NCI-H510A (cell line): ENCODE measurements at places on chromosomes 4 and X.

- no peak for DNase-seq
Observed at GRCh38 chr4:89904524-89904923, 9.9 kb downstream of the MMRN1 start.

GRCh38 chr4:41134581-41134980 lies 79.8 kb downstream of the APBB2 start:
- no peak for DNase-seq

- DNase-seq = peak; percentile 17
Observed at GRCh38 chr4:25970691-25971432, 56.8 kb downstream of the SMIM20 start.

DNA sequence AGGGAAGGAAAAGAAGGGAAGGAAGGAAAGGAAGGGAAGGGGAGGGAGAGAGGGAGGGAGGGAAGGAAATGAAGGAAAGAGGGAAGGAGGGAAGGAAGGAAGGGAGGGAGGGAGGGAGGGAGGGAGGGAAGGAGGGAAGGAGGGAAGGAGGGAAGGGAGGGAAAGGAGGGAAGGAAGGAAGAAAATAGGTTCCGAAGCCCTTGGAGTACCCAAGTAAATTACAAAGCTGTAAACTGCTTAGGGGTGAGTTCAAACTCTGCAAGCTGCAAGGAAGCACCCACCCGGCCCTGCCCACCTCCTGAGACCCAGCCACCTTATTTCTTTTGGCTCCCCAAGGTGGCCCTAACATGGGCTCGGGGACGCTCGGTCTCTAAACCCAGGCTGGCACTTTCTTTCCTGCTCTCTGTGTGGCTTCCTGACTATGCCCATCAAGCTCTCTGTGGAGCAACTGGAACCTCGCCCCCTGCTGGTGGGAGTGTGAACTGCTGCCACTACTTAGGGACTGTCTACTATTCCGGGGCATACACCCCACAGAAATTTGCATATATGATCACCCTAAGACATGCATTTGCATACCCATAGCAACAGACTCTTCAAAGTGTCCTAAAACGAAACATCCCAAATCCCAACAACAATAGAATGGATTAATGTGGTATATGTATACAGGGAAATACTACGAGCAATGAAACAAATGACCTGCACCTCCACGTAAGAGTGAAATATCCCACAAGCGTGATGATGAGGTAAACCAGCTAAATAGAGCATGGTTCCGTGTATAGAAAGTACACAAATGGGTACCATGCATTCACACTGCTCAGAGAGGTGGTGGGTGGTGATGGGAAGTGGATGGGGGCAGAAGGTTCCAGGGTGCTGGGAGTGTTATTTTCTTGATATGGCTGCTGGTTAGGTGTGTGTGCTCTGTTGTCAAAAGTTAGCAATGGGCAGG lies 151.7 kb upstream of the TBL1X start:
- no peak for DNase-seq

DNA sequence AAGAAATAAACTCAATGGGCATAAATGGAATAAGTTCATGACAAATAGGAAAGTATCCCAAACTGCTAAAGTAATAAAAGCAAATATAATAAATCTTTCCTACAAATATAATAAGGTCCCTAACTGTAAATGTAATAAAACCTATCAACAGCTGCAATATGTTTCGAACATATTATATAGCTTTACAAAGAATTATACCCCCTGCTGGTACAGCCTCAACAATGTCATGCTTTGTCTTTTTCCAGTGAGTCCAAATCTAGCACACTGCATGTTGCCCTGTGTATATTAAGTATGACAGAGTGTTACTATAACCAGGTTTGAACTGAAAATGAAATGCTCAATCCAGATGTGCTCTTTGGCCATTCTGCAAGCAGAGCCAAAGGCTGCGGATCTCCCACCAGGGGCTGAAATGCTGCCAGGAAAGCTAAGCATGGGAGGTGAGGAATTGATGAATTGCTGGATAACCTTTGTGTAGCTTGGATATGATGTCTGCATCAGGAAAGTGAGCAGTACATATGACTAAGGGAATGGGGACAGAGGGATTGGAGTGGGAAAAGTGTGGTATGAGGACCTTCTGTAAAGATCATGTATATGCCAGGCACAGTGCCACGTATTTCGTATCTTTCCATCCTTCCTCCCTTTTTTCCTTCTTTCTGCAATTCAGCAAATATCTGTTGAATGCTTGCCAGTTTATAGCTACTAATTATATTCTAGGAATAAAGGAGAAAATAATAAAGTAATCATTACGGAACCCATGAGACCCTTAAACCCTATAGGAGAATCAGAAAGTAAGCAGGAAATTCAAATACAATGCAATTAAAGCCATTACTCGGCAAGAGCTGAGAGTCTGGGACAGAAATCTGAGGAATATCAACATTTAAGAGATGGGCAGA lies 954.6 kb upstream of the LCORL start:
- no peak for DNase-seq

GRCh38 chr4:5874811-5875449 lies 18.0 kb downstream of the CRMP1 start:
- DNase-seq = no peak

- DNase-seq = no peak
Observed at GRCh38 chrX:110060317-110060716, 57.4 kb downstream of the TMEM164 start.

GRCh38 chr4:130233377-130234047 lies 1137.6 kb downstream of the C4orf33 start:
- DNase-seq = no peak
